ENCODE measurements at places on chromosomes 3 and 15.

- DNase-seq: peak; percentile 31
Observed at GRCh38 chr15:50355980-50356379, 982 bp upstream of the GABPB1 start.

GRCh38 chr3:123372686-123373473 lies 76.0 kb downstream of the ADCY5 start:
- no peak for DNase-seq

- DNase-seq: no peak
Observed at GRCh38 chr15:35071106-35071505, 14.0 kb downstream of the NANOGP8 start.

- no peak for DNase-seq
Observed at GRCh38 chr3:103083848-103084631, 649.2 kb downstream of the ZPLD1 start.

DNA sequence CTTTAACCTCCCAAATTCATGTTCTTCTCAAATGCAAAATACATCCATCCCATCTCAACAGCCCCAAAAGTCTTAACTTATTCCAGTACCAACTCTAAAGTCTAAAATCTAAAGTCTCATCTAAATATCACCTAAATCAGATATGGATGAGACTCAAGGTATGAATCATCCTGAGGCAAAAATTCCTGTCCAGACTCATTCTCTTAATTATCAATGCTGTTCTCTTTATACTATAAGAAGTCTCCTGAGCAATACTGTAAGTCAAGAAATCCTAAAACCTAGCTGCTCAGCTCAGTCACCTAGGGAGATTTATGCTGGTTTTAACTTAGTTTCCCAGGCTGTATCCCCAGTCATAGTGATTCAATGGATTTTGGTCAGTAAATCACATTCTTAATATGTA lies 11.1 kb downstream of the RAD18 start:
- no peak for DNase-seq

DNA sequence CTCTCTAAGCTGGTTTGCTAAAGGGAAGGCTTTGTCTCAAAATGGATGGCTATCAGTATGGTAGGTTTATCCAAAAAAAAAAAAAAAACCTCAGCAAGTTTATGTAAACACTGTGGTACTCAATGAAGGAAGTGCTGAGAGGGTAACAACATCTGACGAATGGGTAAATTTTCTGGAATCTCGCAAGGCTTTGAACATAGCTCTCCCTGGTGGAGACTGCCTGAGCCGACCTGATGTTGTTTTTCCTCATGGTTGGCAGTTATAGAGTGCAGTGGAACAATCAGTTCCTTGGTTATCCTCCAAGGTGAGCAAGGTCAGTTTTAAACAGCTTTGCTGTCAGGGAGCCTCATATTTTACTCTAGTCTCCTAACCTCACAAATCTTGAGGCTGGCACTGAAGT lies 94.6 kb downstream of the ZPLD1 start:
- DNase-seq: peak; percentile 18

DNA sequence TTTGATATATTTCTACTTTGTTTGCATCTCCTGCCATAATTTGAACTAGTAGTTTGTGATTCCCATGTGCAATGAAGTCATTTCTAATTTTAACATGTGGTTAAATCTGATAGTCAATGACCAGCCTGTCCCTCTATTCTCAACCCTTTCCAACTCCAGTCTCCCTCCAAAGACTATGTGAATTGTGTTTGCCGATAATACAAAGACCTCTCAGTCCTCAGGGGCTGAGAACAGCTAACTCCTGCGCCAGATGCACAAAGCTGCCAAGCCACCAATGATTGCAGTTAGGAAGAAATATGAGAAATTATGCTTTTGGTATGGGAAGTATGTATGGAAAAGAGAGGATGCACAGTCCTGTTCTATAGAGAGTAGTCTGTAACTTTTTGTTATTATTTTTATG lies 54.0 kb downstream of the KCNH8 start:
- DNase-seq: no peak

DNA sequence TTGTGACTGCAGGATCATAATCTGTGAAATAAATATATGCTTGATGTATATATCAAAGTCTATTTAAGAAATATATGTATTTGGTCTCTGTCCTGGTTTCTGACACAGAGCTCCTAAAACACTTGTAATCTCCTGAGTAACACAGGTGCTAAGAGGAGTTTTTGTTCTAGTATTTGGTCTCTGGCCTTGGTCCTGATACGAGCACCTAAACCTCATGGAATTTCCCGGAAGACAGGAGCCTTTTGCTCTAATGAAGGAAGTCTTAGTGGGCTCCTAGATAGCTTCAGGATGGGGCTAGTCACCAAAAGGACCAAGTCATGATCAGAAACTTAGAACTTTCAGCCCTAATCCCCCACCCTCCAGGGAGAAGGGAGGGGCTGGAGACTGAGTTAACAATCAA lies 19.2 kb upstream of the MUSTN1 start:
- no peak for DNase-seq

- DNase-seq: peak; percentile 87
Observed at GRCh38 chr15:90412356-90413194, 24.5 kb downstream of the IQGAP1 start.

DNA sequence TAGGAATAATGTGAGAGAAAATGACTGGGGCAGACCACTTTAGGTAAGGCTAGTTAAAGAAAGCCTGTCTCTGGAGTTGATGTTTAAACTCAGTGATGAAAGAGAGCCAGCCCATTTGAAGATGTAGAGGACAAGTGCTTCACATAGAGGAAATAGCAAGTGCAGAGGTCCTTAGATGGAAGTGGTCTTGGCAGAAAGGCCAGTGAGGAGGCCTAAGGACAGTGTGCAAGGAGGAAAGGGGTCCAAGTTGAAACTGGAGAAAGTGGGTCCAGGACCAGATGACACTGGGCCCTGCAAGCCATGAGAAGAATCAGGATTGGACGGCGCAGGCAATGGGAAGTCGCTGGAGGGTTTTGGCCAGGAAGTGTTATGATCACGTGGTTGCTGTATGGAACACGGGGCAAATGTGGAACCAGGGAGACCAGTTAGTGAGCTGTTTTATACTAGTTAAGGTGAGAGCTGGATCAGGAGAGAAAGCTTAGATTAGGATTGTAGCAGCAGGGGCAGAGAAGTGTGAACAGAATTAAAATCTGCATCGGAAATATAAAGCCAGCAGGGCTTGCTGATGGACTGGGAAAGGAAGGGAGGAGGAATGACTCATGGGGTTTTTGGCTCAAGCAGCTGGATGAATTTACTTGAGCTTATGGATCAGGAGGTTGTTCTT lies 48.0 kb upstream of the SCAANT1 start:
- DNase-seq: peak; percentile 67

DNA sequence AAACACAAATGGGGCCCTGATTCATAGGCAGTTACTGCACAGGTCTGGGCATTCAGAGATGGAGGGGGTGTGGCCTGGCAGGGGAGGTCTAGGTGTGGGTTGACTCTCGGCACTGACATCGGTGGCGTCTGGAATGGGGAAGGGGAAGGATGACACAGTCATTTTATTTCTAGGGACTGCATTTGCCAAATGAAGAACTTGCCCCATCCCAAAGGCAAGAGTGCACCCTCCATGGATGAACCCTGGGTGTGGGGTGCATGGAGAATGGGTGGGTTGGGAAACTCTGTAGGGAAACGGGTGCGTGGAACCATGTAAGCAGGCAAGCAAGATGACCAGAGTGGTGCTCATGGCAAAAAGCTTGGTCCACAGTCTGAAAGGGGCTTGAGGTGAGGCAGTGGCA lies 24.5 kb downstream of the SLC6A20 start:
- no peak for DNase-seq

DNA sequence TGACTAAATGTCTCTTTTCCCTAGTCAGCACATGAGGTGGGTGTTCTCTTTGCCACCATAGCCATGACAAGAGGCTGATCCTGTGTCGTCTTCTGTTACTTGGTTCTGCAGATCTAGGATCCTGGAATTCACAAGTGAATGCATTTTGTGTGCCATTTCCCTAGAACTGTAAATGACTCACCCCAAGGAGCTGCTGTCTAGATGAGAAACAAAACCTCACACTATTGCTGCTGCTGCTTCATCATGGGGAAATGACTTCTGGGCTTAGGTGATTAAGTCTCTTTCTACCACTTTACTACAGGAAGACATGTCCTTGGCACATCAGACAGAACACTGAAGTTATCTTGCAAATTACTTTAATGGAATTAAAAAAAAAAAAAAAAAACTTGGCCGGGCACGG lies 54.9 kb downstream of the SLCO3A1 start:
- peak; percentile 48 for DNase-seq

DNA sequence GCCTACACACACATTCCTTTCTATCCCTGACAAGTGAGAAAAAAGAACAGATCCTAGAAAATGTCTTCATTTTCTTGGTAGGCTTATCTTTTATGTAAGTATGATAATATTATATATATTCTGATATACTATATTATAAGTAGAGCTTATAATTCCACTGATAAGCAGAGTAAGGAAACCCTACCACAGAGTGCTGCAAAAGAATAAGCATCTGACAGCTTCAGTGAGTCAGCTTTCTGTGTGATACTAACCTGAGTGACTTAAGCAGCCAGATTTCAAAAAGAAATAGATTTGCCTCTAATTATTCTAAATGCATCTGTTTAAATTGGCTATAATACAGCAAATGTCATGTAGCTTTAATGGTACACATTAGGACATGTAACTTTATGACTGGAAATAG lies 656.0 kb downstream of the MCTP2 start:
- DNase-seq: no peak

- DNase-seq: no peak
Observed at GRCh38 chr3:50464569-50464968, 38.9 kb downstream of the CACNA2D2 start.

- DNase-seq: peak; percentile 74
Observed at GRCh38 chr15:81155375-81156218, 21.5 kb downstream of the CFAP161 start.

DNA sequence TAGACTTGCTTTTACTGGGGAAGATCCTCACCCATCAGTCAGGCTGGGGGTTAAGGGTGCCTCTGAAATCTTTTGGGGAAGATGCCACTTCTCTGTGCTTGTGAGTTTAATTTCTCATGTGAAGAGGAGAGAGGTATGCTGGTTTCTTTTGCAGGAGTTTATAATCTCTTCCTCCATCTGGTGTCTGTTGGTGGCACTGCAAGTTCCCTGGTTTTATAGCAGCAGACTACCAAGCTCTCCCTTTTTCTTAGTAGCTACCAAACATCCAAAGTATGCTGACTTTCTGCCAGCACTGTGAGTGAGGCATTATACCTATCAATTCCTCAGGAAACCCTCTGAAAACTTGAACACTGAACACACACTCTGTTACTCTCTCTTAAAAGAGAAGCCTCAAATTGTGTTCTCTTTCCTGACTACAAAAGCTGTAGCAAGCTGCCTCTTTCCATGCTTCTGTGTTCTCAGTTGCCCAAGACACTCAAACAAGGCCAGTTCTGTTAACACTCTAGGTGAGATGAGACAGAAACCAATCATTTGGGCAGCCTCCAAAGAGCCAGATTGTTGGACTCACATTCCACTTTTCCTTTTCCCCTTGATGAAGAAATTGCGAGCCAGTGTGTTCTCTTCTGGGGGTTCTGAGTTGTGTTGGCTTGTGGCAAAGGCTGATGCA lies 299.5 kb downstream of the GAP43 start:
- peak; percentile 68 for DNase-seq

GRCh38 chr3:15953841-15954240 lies 156.1 kb upstream of the ANKRD28 start:
- no peak for DNase-seq

- DNase-seq: no peak
Observed at GRCh38 chr3:181486141-181486885, 225.4 kb upstream of the SOX2 start.

DNA sequence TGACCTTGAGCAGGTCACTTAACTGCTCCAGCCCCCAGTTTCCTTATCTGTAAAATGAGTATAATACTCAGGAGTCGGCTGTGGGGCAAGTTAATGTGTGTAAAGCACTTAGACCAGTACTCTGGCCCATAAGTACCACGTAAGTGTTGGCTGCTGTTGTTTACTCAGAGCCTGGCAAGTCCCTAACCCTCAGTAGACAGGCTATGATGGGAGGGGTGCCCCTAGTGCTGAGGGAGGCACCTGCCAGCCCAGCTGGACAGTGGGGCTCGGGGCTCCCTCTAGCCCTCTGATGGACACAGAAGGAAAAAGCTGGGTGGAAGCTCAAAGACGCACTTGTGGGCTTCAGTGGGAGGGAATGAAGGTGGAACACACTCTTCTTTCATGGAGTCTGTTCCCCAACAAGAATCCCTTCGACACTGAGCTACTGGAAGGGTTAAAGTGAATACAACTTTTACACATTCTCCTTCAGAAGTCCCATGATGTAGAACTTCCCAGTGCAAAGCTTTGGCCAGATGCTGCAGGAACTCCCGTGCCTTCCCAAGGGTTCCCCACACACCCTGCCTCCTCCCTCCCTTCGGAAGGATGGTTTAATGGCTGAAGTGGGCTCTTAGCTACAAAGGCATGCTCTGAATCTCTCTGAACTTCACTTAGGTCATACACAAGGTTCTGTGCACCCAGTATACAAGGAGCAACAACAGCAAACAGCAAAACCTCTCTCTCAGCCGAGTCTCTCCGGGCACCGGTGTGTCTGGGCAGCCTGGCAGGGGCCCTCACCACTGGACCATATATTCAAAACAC lies 25.4 kb downstream of the TMEM44 start:
- no peak for DNase-seq

GRCh38 chr15:80635953-80636352 lies 59.2 kb upstream of the ABHD17C start:
- DNase-seq: no peak

- DNase-seq: no peak
Observed at GRCh38 chr15:52706091-52706490, 26.9 kb upstream of the ATOSA start.

- DNase-seq: no peak
Observed at GRCh38 chr15:53412542-53412941, 346.9 kb downstream of the WDR72 start.

GRCh38 chr3:121072133-121072532 lies 164.1 kb downstream of the STXBP5L start:
- no peak for DNase-seq

GRCh38 chr15:60555291-60555690 lies 76.3 kb upstream of the ICE2 start:
- no peak for DNase-seq

GRCh38 chr15:74193299-74193718 lies 9.3 kb downstream of the STRA6 start:
- peak; percentile 92 for DNase-seq

GRCh38 chr15:31605467-31605931 lies 278.9 kb downstream of the KLF13 start:
- peak; percentile 40 for DNase-seq

DNA sequence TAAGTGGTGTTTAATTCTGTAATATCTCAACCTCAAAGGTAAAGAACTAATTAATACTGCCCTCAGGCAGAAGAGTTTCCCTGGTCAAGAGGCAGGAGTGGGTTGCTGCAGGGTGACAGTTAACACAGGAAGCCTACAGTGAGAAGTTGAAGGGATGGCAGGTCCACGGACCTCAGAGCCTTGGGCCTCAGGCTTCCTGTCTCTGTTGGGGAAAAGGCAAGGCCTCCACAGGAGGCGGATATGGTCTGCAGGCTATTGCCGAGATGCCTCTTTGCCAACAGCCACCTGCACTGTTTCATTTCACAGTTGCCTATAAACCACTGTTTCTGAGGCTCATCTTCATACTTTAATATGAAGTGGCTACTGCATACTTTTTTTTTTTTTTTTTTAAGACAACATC lies 33.3 kb upstream of the RPN1 start:
- no peak for DNase-seq

GRCh38 chr3:159322322-159322939 lies 520.6 kb downstream of the MFSD1 start:
- peak; percentile 23 for DNase-seq

GRCh38 chr3:128383316-128384235 lies 83.1 kb downstream of the DNAJB8 start:
- peak; percentile 56 for DNase-seq

Data from fibroblast of upper back skin (primary cell).